ENCODE measurements at places on chromosomes 2 and 18.

GRCh38 chr2:24231461-24231881, 56.6 kb downstream of the FAM228A start:
- DNase-seq, result no peak

DNA sequence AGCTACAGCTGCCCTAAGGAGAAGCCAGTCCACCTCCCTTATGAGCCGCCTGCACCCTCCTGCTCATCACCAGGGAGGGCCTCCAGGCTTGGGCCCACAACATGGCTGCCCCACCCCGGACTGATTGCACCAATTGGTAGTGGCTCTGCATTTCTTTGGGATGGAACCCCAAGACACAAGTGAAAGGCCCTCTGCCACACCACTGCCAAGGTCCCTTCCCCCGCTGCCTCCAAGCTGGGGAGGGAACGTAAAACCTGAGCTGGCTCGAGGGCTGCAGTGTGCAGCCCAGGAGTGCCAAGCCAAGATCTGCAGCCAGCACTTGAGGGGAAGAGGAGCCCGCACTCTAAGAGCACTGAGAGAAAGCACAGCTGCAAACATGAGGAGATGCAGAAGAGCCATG, 97.3 kb downstream of the EFEMP1 start:
- no peak for DNase-seq

GRCh38 chr2:8389431-8390108, 292.3 kb upstream of the ID2 start:
- DNase-seq, result no peak

DNA sequence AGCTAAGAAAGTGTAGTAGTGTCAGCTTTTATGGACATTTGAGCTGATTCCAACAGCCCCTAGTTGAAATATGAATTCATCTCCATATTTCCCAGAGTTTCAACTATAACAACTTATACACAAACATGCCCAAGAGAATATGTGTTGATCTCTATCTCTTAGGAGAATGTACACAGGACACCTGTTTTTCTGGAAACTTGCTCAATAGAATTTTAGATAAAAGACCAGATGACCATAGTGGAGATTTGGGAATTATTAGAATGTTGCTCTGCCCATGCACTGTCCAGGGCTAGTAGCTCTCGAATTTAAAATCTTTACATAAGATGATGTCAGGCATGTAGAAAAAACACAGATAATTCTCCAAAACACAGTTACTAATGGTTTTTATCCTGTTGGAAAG, 162.3 kb upstream of the VRK2 start:
- no peak for DNase-seq

Data from inflammatory macrophage (primary cell).